ENCODE measurements at places on chromosomes 3 and 15.

DNA sequence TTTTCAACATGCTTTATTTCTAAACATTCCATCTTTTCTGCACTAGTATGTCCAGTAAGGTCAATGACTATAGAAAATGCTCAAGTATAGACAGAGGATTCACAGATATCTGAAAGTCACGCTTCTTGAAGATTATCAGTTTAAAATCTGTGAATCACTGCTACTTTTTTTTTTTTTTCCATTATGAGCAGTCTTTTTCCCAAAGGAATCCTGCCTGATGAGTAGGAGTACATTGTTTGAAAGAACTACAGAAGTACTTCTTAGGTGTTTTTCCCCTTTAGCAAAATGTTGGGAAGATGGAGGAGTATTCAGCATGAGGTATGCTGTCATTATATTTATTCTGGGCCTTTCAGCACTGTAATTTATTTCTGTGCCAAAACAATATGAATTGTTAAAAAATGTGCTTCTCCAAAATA is 266.2 kb downstream of the NLGN1 start:
- DNase-seq: no peak

DNA sequence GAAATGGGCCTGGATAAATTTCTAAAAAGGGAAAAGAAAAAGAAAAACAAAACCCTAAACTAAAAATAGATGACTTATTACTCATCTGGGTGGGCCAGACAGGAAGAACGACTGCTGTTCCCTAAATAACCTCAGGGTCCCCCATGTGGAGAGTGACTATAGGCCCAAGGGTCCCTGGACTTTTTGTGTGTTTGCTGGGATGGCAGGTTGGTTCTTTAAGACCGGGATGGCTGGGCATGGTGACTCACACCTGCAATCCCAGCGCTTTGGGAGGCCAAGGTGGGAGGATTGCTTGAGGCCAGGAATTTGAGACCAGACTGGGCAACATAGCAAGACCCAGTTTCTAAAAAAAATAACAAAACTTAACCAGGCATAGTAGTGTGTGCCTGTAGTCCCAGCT is 43.8 kb upstream of the TRA2B start:
- no peak for DNase-seq

GRCh38 chr15:60917461-60918145 is 311.5 kb downstream of the RORA start:
- no peak for DNase-seq

DNA sequence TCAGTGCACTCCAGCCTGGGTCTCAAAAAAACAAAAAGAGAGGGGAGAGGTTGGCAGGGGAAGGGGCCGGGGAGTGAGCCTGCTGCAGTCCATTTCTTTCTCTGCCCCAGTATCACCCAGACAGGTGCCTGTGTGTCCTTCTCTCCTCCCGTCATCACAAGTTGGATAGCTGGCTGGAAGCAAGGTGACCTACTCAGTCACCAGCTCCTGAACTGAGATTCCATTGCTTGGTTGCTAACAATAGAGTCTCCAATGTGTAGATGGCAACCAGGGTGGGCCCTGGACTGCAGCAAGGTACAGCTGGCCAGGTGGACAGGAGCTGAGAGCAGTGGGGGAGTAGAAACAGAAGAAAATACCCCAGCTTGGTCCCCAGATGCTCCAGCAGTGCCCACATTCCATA is 4.6 kb downstream of the LRRC2 start:
- DNase-seq: no peak

- DNase-seq: no peak
Observed at GRCh38 chr3:101925564-101925963, 76.2 kb downstream of the NFKBIZ start.

- DNase-seq: no peak
Observed at GRCh38 chr3:53501178-53501577, 6.8 kb downstream of the CACNA1D start.

DNA sequence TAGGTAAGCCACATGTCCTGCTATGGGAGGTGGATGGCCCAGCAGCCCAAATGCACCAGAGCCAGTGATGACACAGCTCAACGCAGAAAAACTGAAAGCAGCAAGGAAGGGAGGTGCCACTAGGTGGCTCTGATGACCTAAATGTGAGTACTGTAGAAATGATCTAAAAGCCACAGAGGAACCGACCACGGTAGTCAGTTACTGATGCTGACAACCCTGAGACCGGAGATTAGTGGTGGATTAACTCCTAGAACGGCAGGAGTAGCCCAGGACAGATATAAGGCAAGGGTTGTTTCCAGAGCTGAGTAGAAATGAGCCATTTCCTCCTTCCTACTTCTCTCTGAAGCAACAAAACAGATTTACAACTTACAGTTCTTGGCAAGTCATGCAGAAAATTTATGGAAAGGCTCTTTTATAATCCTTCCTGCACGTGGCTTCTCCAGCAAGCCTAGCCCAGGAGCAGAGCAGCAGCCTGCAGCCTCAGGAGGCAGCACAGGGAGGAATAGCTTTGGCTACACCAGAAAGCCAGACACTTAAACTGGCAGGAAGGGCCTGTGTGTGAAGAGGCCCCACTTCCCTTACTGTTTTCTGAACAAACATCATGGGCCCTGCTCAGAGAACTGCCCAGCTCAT is 13.1 kb downstream of the FBXL22 start:
- DNase-seq: peak; percentile 66

DNA sequence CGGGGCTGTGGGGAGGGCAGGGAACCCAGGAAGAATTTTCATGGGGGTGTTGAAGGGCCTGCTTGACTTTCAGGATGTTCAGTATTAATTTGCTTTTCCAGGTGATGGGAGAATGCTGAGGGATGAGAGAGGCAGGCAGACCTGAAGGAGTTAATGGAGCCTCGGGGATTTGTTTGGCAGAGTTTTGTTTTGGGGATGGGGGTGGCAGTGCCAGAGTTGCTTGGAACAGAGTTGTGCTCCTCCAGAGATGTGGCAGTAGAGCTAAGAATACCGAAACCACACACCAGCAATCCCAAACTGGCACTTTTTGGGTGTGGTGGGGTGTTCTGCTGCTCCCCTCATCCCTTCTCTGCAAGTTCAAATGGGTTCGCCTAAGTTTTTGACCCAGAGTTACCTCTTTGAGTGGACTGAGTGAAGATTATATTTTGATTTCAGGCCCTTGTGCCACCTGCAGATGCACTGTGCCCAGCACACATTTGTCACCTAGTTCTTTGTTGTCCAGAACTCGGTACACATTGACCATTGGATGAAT is 1.6 kb downstream of the BOC start:
- no peak for DNase-seq

- DNase-seq: no peak
Observed at GRCh38 chr3:146854523-146854922, 249.4 kb upstream of the PLSCR5 start.

DNA sequence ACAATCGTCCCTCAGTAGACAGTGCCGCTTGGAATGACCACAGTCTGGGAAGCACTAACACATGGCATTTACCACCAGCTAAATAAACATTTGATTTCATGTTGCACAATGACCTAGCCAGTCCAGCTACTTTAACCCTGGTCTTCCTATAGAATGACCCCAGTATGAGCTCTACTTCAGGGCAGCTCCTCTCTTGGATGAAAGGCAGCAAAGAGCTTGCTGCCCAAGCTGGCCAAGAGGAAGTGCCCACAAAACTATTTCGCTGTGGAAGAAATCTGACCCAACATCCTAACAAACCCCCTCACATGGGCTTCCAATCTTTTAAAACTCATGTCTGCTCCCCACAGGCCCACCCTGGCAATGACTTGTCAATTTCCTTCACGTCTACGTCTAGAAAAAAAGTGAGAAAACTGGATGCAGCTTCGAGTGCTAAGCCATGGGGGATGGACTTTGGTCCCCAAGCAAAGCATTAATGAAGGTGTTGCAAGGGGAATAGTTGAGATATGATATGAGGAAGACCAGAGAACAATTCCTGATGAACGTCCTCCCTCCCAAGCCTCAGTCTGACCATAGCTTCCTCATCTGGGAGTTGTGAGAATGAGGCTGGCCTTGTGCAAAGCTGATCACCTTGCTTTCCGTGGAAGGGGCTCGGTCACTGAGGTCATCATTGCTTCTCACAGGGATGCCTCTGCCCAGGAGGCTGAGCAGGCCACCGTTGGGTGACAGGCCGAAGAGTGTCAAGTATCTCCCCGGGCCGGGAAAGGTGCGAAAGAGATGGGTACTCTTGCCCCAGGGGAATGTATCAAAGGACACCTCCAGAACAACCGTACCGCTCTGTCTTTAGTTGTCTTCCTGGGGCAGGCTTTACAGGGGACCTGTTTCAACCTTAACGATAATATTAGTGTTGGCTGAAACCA is 964 bp downstream of the SLC25A20 start:
- no peak for DNase-seq

DNA sequence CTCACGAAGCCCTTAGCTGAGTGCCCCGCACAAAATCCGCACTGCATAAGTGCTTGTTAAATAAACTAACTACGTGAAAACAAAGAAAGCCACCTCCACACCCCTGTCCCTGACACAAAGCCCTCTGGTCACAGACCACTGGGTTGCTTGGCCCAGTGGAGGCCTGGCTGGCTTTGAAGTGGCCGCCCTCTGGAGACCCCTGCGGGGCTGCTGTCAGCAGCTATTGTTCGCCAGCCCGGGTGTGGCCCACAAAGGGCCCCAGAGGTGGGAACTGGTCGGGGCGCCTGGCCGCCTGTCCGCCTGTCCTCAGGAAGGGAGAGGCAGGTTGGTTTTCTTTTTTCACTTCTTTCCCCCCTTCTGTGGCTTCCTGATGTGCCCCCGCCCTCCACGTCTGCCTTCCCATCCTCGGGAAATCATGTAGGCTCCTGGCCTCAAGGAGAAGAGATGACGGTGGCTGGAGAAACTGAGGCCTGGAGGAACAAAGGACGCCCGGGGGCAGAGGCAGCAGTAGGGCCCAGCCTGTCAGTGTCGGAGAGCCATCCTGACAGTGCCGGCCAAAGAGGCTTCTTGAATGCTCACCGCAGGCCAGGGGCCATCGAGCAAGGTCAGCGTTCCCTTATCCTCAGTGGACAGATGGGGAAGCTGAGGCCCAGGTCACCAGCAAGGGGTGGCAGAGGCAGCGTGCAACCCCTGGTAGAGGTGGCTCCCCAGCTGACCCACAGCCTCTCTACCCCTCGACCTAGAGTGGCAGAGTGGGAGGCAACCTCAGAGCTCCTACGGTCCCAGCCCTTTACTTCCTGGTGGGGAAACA is 61.1 kb downstream of the SLC6A6 start:
- DNase-seq: no peak

DNA sequence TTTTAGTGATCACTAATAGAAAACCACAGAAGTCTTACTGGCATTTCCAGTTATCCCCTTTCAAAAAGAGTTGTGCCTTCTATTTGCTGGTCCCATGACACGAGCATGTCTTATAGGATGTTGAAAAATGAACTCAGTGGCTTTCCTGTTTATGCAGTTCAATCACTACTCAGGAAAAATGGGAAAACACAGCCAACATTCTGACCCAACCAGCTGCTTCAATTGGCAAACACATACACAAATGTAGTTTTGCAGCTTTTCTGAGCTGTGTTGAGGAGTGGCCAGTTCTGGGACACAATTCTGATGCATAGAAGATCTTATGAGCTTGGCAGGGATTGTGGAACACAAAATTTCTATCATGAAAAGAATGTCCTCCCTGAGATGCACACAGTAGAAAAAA is 40.3 kb downstream of the FSTL1 start:
- DNase-seq: no peak

DNA sequence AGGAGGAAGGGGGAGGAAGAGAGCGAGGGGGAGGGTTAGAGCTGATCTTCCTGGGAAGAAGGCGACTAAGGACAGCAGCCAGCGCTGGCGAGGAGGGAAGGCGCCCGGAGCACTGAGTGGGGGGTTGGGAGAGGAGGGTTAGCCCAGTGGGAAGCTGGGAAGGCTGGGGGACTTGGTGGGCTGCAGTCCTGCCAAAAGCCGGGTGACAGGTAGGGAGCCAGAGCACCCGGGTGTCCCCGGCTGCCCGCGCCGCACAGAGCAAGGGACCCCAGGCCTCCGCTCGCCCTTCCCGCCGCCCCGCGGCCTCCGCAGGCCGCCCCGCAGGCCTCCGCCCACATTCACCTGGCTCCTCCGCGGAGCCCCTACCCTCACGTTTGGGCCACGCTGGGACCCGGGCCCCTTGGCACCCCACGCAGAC is 448 bp downstream of the SLC12A8 start:
- DNase-seq: no peak

- no peak for DNase-seq
Observed at GRCh38 chr3:53775834-53776251, 70.4 kb downstream of the CHDH start.

DNA sequence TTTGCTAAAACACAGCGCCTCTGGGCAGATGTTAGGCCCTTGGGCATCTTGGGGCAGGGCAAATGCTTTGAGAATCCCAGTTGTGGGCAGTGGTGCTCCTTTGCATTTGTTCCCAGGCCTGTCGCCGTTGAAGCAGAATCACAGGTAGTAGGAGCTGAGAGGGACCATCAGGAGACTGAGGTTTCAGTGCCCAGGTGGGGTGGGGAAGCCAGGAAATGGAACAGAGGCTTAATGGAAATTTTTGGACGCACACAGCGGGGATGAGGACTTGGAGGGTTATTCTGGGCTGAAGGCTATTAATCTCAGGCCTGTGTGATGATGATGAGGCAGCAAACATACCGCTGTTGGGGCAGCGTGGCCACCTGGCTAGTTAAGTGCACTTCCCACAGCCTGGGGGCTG is 99.5 kb downstream of the SV2B start:
- peak; percentile 44 for DNase-seq

DNA sequence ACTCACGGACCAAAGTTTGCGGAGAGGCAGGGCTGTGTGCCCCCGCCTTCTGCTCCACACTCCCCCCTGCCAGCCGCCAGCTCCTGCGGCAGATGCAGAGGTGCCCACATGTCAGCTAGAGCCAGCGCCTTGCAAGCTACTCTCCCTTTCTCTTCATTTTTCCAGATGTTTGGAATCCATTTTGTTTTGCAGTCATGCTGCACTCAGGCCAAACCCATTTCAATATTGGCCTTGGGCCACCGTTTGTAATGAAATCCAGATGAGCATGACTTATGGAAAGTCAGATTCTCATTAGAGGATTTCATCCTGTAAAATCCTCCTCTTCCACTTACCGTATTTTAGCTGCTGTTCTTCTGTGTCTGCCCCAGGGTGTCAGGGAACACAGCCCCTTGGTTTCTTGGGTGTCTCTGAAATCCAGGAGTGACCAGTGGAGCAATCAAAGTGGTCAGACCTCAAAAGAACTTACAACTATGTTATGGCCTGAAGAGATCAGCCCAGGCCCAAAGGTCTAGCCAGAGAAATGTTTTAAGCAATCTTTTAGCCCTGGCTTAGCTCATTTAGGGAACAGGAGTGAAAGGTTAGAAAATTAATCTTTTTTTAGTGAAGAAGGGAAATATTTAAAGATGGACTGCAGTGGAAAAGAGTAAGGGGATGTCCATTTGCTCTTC is 65.8 kb downstream of the AAGAB start:
- no peak for DNase-seq

DNA sequence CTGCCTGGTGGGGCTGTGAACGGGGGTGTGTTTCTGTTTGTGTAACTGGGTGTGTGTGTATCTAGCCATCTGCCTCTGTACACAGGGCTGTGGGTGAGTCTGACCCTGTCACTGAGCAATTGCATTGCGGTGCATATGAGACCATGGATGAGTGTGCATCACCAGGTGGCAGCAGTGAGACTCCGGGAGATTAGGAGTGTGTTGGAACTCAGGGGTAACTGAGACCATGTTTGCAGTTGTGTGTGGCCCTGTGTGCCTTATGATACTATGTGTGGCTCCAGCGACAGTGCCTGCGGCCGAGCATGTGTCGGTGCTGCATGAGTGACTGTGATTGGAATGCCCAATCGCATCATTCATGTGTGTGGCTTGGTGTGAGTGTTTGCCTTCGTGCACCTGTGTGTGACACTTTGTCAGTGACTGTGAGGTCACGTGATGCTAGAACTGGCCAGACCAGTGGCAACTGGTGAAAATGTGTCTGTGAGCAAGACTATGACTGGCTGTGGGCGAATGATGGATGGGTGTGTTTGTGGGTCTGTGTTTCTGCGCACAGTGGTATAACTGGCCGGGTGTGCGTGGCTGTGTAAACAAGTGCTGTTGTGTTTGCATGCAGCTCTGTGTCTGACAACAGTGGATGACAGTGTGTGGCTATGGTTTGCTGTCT is 14.0 kb downstream of the VILL start:
- peak; percentile 12 for DNase-seq

Measured in NCI-H1092 (cell line).